Myocyte (in vitro differentiated cells): ENCODE measurements at places on chromosomes 12 and 14.

GRCh38 chr12:107282628-107283027 lies 189.3 kb upstream of the CRY1 start:
- no peak for DNase-seq

- DNase-seq, result no peak
These were observed 143.5 kb downstream of the KCNA5 start for GRCh38 chr12:5187136-5187535.

DNA sequence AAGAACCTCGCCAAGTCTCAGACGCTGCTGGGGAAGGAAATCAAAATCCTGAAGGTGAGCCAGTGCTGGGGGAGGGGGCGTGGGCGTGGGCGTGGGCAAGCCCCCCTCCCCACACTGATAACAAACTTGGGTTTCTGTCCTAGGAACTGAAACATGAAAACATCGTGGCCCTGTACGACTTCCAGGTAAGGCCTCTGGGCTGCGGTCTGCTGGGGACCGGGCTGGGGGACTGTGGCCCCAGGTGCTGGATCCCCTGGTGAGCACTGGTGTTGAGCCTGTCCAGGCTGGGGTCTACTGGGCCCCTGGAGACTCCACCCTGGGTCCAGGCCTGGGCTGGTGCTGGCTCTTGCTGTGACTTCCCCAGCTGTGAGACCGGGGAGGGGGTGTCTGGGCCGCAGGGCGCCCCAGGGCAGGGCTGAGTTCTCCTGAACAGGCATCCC lies 1.2 kb downstream of the ULK1 start:
- no peak for DNase-seq

- peak; percentile 55 for DNase-seq
These were observed 29.1 kb upstream of the SOS2 start for GRCh38 chr14:50260511-50260910.

- peak; percentile 16 for DNase-seq
These were observed 78.0 kb downstream of the DBX2 start for GRCh38 chr12:44972746-44973421.

DNA sequence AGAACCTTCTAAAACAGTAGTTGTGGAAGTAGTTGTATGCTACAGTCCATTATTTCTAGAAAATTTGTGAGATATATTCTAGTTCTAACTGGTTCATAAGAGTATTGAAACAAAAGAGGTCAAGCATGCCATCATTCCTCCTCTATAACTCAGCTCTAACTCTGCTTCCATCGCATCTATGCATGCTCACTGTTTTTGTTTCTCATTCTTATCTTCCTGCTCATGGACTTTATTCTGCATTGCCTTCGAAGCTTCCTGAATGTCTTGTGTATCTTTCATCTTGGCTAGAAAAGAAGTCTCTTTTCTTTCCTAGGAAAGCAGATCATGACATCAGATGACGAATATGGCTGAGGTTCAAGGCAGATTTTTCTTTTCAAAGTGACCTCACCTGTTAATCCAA lies 402 bp downstream of the LMNTD1 start:
- DNase-seq, result no peak

GRCh38 chr14:38065106-38065762 lies 142.5 kb upstream of the SSTR1 start:
- DNase-seq, result no peak

- DNase-seq, result peak; percentile 11
These were observed 101.6 kb downstream of the BRMS1L start for GRCh38 chr14:35927727-35928126.

DNA sequence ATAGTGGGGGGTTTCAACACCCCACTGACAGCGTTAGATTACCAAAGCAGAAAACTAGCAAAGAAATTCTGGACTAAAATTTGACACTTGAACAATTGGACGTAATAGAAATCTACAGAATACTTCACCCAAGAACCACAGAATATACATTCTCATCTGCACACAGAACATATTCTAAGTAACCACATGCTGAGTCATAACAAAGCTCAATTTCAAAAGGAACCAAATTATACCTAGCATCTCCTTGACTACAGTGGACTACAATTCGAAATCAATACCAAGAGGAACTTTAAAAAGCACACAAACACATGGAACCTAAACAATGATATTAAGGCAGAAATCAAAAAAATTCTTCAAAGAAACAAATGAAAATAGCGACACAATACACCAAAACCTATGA lies 871.6 kb upstream of the MDGA2 start:
- DNase-seq, result no peak

DNA sequence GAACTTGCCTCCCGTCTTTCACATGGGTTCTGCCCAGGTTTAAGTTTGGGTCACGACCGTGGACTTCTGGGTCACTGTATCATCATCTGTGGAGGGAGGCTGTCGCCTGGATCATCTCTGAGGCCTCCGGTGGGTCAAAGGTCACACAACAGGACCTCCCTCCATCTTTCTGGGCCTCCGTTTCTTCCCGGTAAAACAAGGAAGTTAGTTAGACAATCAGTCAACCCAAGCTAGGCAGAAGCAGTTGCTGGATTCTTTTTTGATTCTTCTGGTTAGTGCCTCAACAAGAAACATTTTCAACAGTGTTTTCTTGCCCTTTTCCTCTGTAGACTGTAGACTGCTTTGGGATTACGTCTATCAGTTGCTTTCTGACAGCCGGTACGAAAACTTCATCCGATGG lies 186.6 kb upstream of the BCL2L14 start:
- DNase-seq, result no peak

- peak; percentile 82 for DNase-seq
These were observed 6.9 kb downstream of the PABPN1 start for GRCh38 chr14:23327947-23328744.

DNA sequence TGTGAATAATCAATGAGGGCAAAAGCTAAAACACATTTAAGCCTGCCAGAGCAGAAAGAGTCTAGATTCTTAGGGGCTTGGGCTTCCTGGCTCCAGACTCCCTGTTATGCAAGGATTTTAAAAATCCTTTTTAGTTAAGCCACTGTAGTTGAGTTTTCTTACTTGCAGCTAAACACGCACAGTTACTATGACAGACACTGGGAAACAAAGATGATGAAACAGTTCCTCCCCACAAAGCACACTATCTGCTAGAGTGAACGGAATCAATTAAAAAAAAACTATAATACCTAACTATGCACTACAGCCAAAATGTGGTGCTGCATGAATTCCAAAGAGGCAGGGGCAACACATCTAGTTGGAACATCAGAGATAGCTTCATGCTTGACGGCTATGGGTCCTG lies 28.2 kb downstream of the RPS6KA5 start:
- DNase-seq, result no peak

GRCh38 chr12:835754-836518 lies 83.6 kb downstream of the WNK1 start:
- DNase-seq, result no peak

DNA sequence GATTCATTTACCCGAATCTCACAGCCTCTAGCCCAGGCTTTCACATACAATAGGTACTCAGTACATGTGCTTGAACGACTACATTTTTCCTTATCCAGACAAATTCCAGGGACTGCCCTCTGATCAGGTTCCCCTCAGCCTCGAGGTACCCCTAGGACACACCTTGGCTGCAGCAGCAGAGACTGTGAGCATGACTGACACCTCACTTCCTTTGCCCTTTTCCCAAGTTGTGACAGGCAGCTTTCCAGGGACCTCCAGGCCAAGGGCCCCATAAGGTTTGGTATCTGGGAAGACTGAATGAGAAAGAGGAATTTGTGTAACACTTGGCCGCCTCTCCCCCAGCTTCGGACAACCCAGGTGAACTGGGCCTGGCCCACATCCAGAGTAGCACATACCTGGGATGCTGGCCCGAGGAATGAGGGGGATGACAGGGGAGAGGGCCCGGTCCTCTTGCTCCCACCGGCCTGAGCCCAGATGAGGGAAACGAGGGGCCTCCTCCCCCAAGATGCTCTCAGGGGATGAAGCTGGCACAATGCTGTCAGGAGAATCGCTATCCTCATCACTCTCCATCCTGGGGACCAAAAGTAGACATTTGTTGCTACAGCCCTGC lies 10.2 kb upstream of the PRKAG1 start:
- DNase-seq, result no peak

- no peak for DNase-seq
These were observed 76.4 kb downstream of the C12orf50 start for GRCh38 chr12:87952850-87953249.

DNA sequence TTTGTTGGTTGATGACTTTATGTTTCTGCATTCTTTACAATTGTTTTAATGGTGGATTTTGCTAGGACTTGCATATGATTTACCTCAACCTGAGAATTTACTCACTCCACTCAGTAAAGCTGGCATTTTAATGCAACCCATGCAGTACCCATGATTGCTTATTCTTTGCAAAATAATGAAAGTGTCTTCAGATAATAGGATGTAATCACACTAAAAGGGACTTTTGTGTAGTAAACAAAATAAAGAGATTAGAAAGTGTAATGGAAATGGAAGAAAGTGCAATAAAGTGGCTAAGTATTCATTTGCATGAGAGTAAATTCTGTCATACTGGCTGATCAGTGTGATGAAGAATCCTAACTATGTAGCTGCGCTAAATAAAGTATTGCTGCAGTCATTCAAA lies 87.6 kb upstream of the NOVA1 start:
- no peak for DNase-seq

DNA sequence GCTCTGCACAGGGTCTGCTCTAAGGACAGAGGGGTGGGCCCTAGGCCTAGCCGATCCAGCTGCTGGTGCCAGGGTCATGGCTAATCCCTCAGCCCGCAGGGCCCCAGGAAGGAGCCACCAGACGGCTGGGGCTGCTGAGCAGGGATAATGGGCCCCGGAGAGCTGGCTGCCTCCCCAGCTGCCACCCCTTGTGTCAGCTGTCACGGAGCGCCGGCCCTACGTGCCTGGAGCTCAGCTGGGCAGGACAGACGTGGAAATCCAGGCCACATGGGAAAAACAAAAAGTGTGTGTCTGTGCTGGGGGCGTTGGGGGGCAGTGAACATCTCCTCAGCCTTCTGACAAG lies 36.2 kb downstream of the CHGA start:
- DNase-seq, result peak; percentile 86

DNA sequence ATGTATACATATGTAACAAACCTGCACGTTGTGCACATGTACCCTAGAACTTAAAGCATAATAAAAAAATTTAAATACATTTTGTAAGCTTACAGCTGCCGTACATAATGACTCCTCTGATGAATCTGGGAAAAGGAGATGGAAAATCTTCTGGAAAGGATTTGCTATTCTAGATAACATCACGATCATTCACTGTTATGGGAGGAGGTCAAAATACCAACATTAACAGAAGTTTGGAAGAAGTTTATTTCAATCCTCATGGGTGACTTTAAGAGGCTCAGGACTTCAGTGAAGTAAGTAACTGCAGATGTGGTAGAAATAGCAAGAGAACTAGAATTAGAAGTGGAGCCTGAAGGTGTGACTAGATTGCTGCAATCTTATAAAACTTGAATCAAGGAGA lies 172.2 kb downstream of the SLC16A7 start:
- DNase-seq, result no peak

DNA sequence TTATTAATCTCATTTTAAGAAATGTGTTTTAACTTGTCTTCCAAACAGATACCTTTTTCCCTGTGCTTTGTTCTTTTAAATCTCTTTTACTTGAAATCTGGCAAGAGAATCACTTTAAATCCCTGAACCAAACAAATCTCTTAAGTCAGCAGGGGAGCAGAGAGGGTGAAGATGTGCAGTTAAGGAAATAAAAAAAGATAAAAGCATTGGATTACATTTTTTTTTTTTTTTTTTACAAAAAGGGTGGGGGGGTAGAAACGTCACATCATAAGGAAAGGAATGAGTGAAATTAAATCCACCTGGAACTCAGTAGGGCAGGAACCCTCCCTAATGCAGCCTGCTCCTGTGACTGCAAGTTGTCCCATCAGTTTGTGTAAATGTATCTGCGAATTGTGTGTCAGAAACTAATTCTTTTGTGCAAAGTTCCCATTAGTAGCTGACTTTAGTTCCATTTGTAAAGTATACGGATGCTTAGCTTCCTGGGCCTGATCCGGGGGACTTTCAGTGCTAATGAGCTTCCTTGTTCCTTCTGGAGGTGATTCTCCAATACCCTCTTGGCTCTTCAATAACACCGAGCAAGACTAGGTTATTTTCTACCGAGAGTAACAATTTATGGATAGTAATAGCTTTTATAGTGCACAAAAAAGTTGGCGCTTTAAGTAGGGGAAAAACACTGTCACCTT lies 1.5 kb downstream of the TTC6 start:
- DNase-seq, result no peak

- no peak for DNase-seq
These were observed 29.0 kb downstream of the PPFIBP1 start for GRCh38 chr12:27552886-27553560.

DNA sequence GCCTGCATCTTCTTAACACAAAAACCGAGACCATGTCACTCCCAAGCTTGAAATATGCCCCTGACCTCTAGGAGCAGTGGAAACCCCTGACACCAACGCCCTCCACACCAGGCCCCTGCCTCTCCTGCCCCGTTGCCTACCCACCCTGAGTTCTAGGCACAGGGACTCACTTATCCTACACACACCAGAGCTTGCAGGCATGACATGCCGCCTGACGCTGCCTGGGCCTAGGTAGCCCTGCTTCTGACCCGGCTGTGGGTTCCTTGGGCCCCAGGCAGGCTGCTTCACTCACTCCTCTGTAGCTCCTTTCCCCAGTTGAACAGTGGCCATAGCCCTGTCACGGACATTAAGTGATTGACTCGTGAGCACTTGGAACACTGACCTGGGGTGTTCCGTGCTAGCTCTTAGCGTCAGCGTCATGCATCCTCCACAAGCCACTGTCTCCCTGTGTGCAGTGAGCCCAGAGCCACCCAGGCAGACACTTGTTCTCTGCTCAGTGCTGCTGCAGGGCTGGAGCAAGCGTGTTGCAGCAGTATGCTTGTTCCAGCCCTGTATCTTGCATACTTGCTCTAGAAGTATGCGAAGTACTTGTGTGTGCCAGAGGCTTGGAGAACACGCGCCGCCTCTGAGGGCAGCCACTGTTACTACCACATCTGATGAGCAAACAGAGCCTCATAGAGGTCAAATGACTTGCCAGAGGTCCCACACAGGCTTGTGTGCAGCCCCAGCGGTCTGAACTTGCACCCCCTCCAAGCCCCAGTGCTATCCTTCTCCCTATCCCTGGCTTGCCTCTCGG lies 15.6 kb downstream of the OTUB2 start:
- peak; percentile 26 for DNase-seq

GRCh38 chr12:57236201-57236924 lies 6.9 kb downstream of the SHMT2 start:
- no peak for DNase-seq

DNA sequence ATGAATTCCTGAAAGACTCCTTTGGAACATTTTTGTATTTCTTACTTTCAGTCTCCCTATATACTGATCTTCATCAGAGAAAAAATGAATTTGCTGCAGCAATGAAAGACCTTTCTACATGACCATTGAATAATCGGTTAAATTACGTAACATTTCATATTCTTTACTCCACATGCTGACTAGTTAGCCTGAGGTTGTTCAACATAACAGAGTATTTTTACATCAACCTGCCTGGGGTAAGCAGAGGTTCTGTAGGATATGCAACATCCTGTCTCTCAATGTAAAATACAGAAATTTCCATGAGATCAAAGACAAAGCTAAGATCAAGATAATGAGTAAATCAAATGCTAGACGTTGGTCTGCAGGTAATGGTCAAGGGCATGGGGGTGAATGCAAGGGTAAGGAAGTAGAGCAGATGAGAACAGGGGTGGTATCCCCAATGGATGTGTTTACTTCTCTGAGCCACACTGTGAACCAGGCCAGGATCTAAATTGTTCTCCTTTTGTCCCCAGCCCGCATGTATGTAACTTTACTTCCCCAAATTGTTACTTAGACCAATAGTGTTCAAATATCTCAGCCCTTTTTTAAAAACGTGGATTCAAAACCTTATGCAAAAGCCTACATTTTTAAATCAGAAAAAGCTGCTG lies 45.4 kb downstream of the DUSP6 start:
- DNase-seq, result no peak
